NCI-H345 (cell line): ENCODE measurements at places on chromosomes 2 and 18.

DNA sequence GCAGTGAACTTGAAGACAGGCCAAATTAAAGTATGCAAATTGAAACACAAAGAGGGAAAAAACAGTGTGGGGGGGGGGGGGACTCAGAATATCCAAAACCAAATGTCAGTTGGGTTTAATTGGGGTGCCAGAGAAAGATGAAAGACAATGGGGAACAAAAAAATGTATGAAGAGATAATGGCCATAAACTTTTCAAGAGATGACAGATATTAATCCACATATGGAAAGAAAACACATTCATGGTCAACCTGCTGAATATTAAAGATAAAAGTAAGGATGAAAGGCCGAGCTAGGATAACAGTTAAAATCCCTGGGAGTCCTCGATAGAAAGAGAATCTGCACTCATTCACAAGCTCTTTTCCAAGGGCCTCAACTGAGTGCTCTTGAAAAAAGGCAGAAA, 26.6 kb downstream of the SMAD2 start:
- no peak for DNase-seq

GRCh38 chr18:3162181-3162580, 57.6 kb downstream of the MYOM1 start:
- DNase-seq, result no peak

GRCh38 chr2:234789556-234790325, 162.1 kb upstream of the SH3BP4 start:
- peak; percentile 19 for DNase-seq

- peak; percentile 30 for DNase-seq
Measured at GRCh38 chr2:235551965-235552364, 58.1 kb downstream of the AGAP1 start.

- DNase-seq, result no peak
Measured at GRCh38 chr2:150332383-150332782, 155.1 kb downstream of the RND3 start.

DNA sequence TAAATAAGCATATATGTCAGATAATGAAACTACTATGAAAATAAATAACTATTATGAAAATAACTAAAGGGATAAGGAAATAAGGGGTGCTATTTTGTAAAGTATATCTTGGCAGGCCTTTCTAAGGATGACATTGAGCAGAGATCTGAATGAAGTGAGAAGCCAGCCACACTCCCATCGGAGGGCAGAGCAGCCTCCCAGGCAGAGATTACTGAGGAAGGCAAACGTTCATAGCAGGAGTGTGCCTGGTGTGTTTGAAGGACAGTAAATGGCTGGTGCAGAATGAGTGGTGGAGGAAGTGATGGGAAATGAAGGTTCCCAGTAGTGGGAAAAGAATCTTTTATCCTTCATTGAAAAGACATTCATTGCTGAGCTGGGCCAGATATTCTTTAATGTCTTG, 62.5 kb downstream of the SPHKAP start:
- no peak for DNase-seq

GRCh38 chr2:54559593-54560145, 103.5 kb downstream of the SPTBN1 start:
- no peak for DNase-seq

GRCh38 chr2:204344119-204344518, 201.2 kb upstream of the PARD3B start:
- DNase-seq, result no peak

DNA sequence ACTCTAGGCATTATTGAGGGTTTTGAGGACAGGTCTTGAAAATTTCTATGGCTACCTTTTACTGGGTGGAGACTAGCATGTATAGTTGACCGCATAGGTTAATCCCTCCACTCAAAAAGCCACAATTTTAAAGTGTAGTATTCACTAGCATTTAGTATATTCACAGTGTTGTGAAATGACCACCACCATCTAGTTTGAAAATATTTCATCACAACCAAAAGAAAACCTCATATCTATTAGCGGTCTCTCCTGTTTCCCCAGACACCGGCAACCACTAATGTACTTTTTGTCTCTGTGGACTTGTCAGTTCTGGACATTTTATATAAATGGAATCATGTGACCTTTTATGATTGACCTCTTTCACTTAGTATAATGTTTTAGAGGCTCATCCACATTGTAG, 53.9 kb downstream of the MSH2 start:
- no peak for DNase-seq

DNA sequence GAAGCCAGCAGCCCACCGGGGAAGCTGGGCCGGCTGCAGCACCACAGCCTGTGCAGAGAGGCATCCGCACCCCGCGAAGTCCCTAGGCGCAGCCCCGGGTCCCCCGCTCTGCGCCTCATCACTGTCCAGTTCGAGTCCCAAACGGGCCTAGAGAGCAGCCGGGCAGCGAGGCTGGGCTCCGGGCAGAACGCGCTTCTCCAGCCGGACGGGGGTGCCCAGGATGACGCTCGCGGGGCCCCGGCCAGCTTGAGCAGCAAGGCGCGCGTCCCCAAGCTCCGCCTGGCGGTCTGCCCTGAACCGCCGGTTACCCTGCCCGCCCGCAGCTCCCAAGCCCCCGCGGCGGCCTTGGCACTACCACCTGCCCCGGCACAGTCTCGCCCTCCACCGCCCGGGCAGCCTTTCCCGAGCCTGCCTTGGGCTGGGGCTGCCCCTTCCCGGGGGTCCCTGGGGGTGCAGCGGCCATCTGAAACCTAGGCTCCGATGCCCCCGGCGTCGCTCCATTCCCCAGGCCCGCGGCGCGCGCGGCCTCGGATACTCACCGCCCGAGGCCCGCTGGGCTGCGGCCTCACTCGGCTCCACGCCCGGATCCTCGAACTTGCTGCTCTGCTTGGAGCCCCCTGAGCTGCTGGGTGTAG, 591 bp downstream of the SLC16A14 start:
- DNase-seq, result peak; percentile 41

GRCh38 chr2:40148334-40148733, 303.6 kb downstream of the SLC8A1 start:
- DNase-seq, result no peak

DNA sequence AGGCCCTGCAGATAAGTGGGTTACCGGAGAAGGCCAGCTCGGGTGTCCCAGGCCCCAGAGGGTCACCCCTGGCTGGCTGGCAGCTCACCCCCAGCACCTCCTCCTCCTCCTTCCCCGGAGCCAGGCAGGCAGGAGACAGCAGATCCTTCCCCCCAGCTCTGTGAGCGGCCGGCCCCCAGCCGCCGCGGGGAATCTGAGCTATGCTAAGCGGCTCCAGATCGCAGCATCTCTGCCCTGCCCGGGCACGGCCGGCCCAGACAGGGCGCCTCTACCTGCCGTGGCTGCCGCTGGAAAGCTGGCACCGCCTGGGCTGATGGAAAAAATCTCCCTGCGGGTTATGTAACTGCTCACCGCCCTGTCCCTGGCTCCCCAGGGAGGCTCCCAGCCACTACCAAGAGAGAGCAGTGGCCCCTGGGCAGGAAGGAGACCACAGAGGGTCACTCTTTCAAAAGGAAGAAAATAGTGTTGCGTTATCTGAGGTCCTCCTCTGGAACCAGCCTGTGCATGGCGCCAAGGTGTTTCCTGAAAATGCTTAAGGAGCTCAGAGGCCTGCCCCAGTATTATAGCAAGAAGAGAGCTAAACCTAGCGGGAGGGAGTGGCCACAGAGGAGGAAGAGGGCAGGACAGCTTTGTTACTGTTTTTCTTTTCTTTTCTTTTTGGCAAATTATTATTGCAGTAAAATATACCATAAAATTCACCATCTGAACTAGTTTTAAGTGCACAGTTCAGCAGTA, 179.0 kb downstream of the SMAD7 start:
- DNase-seq, result no peak
